ENCODE measurements at places on chromosomes 6 and 20.

DNA sequence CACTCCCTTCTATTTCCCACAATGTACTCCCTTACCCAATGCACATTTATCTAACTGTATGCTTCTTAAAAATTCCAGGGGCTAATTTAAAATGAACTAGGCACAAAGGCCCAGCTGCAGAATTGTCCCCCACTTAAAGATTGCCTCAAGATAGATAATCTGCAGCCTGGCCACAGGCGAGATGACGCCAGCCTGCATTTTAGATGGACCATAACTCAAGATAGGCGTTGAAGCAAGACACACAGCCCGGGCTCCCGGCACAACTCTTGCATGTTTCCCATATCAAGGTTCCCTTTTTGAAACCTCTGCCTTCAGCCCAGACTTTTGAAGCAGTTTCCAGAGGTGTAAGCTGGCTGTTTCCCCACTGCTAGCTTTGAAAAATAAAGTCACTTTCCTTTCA is 3.2 kb upstream of the REPS1 start:
- DNase-seq, result no peak

DNA sequence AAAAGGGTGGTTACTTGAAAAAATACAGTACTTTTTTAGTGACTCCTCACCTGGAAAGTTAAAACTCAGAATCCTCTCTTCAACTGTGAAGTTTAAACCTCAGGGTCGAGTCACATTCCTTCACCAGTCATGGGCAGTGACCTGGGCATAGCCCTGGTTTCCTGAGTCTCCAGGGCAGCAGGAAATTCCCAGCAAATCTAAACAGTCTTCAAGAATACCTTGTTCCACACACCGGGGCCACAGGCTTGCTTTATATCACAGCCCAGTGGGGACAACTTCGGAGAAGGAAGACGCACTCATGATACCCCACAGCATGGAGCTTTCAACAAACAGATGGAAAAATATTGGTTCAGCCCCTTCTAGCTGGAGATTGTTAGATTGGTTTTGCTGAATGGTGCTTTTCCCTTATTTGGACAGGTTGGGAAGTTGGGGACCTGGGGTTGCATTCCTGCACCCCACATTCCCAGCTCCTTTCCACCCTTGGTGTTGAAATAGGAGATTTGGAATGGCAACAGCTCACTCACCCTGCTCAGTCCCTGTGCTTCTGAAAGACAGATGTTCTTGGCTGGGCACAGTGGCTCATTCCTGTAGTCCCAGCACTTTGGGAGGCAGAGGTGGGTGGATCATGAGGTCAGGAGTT is 113.0 kb upstream of the TMEM170B start:
- no peak for DNase-seq

GRCh38 chr6:29980511-29980910 is 38.2 kb downstream of the HLA-A start:
- no peak for DNase-seq

DNA sequence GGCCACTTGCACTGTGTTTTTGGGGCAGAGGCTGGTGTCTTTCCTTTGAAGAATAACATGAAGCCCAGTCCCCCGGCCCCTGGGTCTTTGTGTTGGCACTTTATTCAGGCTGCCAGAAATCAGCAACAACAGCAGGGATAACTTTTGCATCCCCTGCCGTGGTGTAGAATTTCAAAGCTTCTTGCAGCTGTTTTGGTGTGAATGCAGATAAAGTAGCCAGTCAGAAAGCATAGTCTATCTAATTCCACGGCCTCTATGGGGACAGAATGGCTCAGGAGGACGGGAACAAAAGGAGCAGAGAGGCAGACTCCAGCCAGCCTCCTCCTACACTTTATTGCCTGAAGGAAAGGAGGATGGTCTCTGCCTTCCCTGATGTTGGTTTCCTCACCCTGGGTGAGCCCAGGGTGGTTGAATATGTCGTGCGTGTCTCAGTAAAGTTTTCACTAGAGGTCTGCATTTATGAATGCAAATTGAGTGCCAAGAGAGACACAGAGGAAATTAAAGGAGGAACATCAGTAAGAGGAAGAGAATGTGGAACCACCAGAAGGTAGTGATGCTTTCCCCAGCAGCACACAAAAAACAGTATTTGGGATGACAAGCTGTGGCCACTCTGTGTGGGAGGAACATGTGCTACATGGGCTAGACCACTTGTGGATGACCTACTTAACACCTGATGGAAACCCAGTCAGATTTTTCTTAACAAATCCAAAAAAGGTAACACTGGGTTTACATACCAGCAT is 125.9 kb upstream of the TRAF3IP2 start:
- DNase-seq, result no peak

DNA sequence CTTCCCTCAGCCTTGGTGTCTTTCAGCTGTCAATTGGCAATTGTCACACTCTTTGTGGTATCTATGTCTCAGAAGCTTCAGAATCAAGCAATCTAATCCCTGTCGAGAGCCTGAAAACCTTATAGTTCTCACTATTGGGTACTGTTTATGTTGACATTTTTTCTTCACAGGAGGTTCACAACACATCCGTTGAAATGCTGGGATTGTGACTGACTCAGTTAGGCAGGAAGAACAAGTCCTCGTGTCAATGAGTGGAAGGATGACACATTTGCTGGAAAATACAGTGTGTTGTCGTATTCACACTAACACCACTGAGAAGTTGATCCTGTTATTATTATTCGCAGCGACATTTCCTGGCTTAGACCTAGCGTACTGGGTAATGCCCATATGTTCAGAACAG is 163.9 kb upstream of the CITED2 start:
- DNase-seq, result peak; percentile 65

DNA sequence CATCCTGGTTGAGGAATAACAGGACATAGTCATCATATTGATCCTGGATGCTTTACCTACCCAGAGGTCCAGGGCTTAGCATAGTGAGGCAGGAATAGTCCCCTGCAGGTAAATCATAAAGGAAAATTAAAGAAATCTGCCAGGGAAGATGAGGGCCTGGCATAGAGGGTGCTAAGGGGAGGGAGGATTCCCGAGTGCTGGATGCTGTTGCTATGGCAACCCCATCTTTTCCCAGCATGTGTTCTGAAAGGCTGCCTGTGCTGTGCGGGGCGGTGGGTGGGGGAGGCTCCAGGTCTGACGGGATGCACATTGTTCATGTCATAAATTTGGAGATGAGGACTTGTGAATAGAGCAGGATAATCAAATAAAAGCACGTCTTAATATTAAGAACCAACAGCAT is 212.6 kb upstream of the PCSK2 start:
- no peak for DNase-seq

DNA sequence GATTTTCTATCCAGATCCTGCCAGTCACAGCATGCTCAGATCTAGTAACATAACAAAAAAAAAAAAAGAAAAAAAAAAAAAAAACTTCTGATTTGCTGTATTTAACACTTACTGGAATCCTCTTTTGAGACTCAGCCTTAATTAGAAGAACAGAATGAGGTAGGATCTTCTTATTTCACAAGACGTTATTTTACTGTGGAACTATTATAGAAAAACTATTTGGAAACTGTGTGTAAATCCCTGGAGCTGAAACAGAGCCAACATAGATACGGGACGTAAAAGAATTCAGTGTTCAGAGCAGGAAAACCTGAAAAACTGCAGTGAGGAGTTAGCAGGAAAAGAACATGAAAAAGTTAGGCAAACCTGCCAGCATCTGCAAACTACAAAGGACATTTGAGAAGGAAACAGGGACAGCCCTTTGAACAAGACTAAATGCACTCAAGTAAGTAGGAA is 3.4 kb upstream of the ZNF217 start:
- DNase-seq, result no peak

GRCh38 chr6:287489-287860 is 4.8 kb upstream of the DUSP22 start:
- no peak for DNase-seq

DNA sequence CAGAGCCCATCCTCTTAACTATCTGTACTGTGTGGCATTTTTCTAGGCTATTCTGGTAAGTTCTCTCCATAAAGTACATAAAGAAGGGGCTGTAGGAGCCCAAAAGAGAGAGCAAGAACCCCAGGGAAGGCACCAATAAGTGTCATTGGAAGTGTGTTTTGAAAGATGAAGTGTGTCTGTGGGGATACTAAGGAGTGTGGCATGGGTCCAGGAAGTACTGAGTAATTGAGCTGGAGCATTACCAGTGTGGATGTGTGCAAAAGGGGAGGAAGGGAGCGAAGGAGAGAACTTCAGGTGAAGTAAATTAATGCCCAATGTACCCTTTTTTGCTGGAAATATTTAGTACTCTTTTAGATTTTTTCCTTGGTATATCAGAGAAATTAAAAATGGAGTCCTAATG is 63.9 kb downstream of the KCNS1 start:
- peak; percentile 53 for DNase-seq

GRCh38 chr6:91704531-91704930 is 1117.7 kb upstream of the MAP3K7 start:
- DNase-seq, result peak; percentile 82

DNA sequence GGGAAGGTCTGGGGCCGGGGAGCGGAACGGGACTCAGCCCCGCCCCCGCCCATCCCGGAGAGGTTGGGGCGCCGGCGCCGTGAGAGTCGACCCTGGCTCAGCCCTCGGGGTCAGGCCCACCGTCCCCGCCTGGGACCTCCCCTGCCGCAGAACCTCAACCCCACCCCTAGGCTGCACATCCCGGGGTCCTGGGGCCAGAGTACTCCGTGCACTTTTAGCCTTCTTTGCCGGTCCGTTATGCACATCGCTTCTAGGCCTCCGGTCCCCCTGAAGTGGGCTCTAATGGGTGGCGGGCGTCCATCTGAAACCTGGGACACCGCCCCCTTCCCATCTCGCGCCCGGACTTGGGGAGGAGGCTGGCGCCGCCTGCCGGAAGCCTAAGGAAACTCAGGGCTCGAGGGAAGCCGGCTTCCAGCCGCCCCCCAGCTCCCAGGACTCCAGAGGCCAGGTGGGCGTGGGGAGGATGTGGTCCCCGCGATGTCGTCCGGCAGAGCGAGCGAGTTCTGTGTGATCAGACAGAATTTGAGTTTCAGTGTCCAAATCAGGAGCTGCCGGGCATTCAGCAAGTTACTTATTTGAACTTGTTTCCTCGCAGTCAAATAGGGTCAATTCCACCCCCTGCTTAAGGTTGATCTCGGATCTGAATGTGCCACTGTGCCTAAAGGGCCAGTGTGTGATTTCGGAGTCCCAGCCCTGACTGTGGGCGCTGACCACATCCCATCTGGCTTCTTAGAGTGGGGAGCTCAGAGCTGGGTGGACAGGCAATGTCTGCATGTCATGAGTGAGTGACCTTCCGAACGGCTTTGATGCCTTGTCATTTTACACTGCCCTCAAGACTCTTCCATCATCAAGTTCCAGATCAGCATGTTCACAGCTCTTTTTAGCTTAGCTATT is 47.6 kb downstream of the CPXM1 start:
- peak; percentile 43 for DNase-seq

DNA sequence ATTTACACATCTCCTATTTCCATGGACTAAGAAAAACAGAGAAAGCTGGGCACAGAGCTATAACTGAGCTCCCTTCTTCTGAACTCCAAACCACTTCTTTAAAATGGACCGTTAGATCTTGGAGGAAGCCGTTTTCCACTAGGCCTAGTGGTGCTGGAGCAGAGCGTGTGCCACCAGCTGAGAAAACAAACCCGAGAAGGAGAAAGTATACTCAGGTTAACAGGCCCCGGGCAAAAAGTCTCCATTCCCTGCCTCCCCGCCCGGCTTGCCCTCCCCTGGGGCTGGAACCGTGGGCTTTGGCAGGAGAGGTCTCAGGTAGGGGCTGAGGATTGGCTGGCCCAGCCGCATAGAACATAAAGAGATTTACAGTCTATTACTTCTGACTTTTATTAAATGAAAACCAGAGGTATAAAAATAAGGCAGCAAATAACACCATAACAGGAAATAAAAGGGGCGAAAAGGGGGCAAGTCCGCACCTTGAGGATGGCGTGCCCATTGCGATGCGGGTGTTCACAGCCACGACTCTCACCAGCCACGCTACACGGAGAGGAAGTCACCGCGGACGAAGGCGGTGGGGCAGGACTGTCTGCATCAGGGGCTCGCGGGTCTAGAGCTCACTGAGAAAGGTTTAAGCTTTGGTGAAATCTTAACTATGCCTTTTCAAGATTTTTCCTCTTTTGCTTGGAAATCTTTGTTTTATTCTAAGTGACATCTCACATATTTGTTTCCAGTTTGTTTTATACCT is 191.2 kb upstream of the GMDS start:
- DNase-seq, result no peak

DNA sequence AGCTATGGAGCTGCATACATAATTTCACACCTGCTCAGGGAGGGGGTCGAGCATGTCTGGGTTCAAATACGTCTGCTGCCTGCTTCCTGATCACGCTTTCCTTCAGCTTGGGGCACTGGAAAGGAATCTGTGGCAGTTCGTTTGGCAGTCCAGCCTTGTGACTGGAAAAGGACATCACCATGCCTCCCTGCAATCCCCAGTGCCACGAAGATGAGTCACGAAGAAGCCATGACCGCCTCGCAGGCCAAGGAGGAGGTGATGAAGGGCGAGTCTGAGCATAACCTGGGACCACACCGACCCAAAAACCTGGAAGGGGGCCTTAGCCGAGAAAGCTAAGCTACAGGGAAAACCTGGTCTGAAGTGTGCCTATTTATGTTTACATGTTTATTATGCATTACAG is 13.1 kb downstream of the JAG1 start:
- DNase-seq, result peak; percentile 68

GRCh38 chr6:149941583-149942460 is at the start of gene ULBP2:
Gene ULBP2, plus strand, starts transcription at chr6:149942014. Its CDS starts 59 bp downstream, at chr6:149942073.
- peak; percentile 97 for DNase-seq

- no peak for DNase-seq
Observed at GRCh38 chr6:52388790-52389189, 26.8 kb downstream of the PAQR8 start.

DNA sequence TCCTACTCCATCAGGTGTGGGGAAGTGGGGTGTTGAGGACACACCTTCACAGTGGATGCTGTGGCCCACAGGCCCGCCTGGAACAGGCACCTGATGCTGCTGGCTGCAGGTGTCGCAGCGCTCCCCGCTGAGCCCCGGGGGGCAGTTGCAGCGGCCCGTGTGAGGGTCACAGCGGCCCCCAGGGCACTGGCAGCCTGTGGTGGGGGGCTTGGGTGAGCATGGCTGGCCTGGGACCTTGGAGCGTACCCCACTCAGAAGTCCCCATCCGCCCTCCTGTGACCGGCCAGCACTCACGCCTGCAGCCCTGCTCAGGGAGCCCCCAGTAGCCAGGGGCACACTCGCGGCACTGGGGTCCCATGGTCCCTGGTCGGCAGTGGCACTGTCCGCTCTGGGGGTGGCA is 19.2 kb downstream of the ADRM1 start:
- no peak for DNase-seq

DNA sequence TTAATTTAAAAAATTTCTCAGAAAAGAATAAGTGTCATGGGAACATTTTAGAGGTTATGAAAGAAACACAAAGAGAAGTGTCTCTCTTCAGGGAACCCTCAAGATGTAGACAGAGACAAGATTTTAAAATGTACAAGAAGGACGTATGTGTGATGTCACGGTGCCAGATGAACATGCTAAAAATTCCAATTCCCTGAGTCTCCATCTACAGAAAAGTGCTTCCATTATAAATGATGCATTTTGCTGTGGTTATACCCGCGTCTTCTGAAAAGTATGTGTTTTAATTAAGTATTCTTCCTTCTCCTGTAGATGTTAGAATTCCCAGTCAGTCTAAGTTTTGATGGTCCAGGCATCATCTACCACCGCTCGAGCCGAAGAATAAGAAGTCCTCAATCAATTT is 489.1 kb downstream of the PREX1 start:
- DNase-seq, result peak; percentile 72
